ENCODE measurements at places on chromosomes 5 and 9.

- DNase-seq = no peak
Observed at GRCh38 chr5:21807953-21808352, 1045.2 kb downstream of the CDH12 start.

DNA sequence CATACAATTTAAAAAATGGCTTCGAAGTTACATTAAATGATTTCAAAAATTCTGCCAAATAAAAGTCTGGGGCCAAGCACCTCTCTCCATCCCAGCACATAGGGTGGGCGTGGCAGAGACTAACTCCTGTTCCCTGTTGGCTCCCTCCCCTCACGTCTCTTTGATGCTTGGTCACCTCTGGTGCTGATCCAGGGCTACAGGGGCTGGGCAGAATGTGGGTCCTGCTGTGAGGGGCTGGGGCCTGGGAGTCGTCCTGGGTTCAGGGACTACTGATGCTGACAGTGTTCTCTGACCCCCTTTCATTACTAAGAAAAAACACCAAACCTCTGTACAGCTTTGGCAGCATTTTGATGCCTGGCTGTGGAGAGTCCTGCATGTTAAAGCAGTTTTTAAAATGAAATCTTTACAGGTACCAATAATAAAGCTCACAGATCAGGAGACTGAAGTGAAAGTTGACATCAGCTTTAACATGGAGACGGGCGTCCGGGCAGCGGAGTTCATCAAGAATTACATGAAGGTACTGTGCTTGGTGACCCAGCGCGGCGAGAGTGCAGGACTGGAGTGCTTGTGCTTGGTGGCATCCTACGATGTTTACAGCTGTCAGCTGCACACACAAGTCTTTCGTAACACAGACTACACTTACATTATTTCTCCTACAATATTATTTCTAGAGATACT is 29.0 kb downstream of the TENT4A start:
- DNase-seq = no peak

GRCh38 chr9:122822938-122823337 is 5.5 kb downstream of the PDCL start:
- DNase-seq = no peak

DNA sequence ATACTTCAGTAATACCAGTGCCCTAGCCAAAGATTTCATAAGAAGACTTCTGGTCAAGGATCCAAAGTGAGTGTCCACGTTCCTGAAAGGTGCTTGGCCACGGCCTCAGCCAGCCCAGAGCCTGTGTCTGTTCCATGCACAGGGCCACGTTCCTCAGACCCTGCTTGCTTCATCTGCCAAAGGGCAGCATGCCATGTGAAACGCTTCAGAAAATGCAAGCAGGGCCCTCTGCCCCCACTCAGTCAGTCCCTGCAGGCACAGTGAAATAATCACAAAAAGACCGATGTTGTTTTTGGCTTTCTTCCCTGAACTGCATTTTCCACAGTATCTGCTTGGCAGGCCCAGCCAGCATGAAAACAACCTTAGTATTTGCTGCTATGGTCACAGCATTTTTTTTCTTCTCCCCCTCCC is 85.5 kb upstream of the CTSL start:
- peak; percentile 21 for DNase-seq

DNA sequence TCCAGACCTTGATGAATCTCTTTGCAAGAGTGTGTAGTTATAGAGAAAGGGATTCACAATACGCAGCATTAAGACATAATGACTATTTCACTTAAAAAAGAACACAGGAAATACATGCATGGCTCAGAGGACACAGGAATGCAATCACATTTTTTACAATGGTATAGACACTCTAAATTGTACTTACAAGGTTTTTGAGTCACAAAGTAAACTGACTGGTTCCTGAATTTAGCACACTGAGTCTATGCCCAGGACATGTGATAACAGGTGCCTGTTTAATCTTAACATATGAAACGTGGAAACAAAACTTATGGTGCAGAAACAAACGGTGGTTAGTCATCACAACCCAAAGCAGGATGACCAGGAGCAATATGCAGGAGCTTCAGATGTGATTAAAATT is 6.7 kb downstream of the EPB41L4A start:
- no peak for DNase-seq

- no peak for DNase-seq
Observed at GRCh38 chr9:89928521-89929275, 323.9 kb downstream of the GADD45G start.

GRCh38 chr5:107502676-107503060 is 168.1 kb downstream of the EFNA5 start:
- no peak for DNase-seq

All from right kidney (tissue), 9 donors.